ENCODE measurements at places on chromosomes 16 and 17.
A peak's percentile ranks its signal among the peaks of the same experiment; 100 is the strongest.

GRCh38 chr17:9479964-9480363, 95.7 kb downstream of the STX8 start:
- DNase-seq, result no peak

GRCh38 chr17:56902348-56902747, 11.5 kb downstream of the TRIM25 start:
- no peak for DNase-seq

DNA sequence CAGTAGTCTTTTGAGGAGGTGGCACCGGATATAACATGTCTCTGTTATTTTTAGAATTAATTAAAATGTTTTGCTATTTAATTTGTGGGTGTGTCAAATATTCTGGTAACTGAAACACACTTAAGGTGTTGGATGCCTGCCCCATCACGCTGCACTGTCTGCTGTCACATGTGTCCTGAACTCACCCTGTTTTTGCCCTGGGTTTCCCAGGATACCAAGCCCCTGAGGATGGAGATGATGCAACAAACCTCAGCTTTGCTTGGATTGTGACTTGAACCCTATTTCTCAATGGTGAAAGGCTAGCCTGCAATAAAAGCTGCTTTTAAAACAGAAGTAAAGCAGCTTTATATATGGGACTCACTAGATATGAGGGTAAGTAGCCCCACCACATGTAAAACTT, 11.5 kb upstream of the DUSP14 start:
- DNase-seq, result no peak

DNA sequence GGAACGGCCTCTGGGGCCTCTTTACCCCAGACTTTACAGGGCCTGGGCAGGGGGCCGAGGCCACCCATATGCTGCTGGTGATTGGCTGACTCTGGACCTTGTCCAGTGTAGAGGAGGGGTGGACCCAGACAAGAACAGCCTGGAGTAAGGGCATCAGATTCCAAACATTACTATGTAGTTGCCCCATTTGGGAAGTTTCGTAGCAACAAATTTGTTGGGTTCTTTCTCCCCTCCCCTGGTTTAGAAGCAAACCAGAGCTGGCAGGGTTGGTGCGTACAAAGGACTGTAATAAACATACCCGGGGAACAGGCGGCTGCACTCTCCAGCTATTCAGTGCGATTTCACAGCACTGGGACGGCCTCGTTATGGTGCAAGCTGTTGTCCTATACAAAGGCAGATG, 145.5 kb downstream of the NTN1 start:
- no peak for DNase-seq

GRCh38 chr16:49851468-49851787, 4.5 kb downstream of the ZNF423 start:
- no peak for DNase-seq

- DNase-seq, result no peak
These were observed 4.3 kb upstream of the SH2B1 start for GRCh38 chr16:28859326-28859725.

- no peak for DNase-seq
These were observed 23.9 kb downstream of the SRCAP start for GRCh38 chr16:30722916-30723315.

DNA sequence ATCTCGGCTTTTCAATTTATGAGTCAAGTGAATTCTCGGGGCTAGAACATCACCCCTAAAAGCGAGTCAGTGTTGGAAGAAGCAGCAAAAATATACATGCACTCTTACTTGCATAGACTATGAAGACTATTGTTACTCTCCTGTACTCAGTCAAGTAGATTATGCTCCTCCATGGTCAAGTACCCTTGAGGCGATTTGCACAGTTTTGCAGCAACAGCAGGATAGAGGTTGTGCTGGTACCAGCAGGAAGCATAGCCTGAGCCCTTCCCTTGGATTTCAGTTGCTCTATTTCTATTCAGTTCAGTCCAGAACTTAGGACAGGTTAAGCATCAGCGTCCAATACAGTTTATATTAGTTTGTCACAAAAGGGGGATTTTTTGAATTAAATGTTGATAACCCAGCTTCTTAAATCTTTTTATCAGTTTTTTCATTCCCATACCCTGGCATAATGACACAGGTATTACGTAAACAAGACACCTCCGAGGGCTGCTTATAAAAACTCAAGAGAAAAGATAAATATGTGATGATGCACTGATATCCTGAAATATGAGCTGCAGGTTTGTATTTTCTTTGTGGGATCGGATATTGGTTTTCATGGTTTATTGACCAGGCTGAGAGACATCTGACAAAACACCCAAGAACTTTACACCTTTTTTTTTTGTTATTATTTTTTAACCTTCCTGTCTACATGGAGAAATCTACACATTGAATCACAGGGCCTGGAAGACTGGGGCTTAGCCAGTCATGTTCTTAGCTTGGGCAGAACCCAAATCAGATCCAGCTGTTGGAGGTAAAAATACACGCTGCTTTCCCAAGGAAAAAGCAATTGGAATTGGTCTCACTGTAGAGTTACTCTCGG, 144.1 kb downstream of the PITPNC1 start:
- peak; percentile 62 for DNase-seq

GRCh38 chr17:17783116-17783824, 53.5 kb downstream of the SREBF1 start:
- no peak for DNase-seq

- DNase-seq, result no peak
These were observed 21.6 kb upstream of the PSMC5 start for GRCh38 chr17:63805591-63805990.

- DNase-seq, result no peak
These were observed 650.9 kb downstream of the CDH11 start for GRCh38 chr16:64470916-64471315.

GRCh38 chr16:2178321-2179106, 17.9 kb downstream of the CASKIN1 start:
- DNase-seq, result no peak

DNA sequence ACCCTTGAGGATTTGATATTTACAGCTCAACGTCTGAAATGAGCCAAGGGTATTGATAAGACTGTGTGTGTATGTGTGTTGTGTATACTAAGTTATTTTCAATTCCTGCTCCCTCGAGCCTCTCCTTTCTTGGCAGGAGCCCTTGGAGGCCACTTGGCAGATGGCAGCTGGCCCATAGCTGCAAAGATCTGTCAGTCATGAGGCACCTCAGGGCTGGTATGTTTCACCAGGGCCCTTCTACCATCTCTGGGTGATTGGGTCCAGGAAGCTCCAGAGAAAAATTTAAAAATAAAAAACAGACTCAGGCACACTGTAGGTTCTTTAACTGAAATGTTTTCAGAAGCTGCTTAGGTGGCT, 355.7 kb downstream of the HAPSTR1 start:
- DNase-seq, result no peak

- DNase-seq, result no peak
These were observed 1.4 kb upstream of the HES7 start for GRCh38 chr17:8125154-8125946.

GRCh38 chr17:64709481-64709880, 47.4 kb upstream of the SMURF2 start:
- no peak for DNase-seq

GRCh38 chr17:81961521-81962498, 823 bp upstream of the NOTUM start:
- DNase-seq, result no peak

- DNase-seq, result peak; percentile 33
These were observed 24.8 kb downstream of the ADCY9 start for GRCh38 chr16:4091240-4092012.

DNA sequence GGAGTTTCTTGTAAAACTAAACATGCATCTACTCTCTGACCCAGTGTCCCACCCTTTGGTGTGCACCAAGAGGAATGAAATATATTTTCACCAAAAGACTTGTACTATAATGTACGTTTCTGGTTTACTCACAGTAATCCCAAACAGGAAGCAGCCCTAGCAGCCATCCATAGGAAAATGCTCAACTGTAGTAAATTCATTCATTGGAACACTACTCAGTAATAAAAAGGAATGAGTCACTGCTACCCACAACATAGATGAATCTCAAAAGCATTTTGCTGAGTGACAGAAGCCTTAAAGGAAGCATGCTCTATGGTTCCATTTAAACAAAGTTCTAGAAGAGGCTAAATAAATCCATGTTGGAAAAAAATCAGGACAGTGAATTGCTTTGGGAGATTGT, 37.6 kb upstream of the DHRS7B start:
- no peak for DNase-seq

DNA sequence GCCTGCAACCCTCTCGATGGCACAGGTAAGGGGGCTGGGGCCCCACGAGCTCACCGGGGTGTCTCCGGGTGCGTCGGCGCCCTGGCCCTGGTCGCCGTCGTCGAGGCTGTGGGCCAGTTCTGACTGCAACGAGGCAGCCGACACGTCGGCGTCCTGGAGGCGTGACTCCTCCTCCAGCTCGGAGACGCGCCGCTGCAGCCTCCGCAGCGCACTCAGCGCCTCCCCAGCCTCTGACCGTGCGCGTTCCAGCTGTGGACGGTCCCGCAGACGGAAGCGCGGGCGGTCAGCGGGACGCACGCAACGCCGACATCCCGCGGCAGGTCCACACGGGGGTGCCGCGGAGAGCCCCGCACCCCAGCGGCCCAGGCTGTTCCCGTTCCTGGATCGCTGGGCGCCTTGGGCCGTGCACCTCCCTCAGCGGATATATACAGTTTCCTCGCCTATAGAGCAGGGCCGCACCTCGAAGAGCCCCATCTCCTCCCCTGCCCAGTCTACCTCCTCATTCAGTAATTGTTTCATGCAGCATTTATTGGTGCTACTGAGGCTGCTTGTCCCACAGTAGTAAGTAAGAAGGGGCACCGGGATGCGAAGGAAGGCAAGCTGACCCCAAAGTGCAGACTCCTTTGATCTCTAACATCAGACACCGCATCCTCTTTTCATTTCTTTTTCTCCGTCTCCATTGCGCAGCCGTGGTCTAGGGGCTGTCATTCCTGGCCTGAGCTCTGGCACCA, 5.8 kb downstream of the THOC6 start:
- DNase-seq, result no peak

DNA sequence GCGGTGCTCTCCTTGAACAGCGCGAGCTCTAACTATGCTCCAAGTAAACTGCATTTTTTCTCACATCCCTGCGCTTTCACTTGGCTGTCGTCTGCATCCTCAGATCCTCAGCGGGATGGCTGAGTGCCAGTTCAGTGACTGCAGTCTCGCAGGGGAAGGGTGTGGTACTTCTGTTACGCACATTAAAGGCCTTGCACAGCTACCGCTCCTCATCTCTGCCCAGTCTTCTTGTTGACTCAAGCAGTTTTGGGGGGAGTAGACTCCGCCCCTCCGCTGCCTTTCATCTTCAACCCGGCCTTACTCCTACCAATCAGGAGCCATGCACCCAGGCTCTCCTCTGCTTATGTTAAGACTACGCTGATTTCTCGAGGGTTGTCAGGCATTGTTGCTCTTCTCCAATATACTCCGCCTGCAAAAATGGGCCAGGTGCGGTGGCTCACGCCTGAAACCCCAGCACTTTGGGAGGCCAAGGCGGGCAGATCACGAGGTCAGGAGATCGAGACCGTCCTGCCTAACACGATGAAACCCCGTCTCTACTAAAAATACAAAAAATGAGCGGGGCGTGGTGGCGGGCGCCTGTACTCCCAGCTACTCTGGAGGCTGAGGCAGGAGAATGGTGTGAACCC, 10.0 kb downstream of the ATP5PD start:
- peak; percentile 52 for DNase-seq

GRCh38 chr16:75558846-75559401, 2.9 kb upstream of the TMEM231 start:
- DNase-seq, result no peak

Data from NCI-H187 treated with DMSO at 0.1 percent for 48 hours (cell line).